Fibroblast of lung (primary cell): ENCODE measurements at places on chromosomes 3 and 15.

- DNase-seq, result peak; percentile 82
Observed at GRCh38 chr15:56805466-56806147, 72.3 kb upstream of the ZNF280D start.

DNA sequence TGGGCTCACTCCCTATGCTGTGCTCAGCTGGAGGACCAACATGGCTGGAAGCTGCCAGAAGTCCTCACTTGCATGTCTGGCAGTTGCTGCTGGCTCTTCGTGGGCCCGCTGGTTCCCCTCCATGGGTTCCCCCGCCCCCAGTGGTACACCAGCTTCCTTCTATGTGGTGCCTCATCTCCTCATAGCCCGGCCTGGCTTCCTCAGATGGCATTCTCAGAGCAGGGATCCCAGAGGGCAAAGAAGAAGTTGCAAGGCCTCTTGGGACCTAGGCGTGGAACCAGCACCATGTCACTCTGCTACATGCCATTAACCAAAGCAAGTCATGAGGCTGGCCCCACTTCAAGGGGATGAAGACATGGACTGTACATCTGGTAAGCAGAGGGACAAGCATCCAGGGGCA is 2.9 kb upstream of the CFAP92 start:
- DNase-seq, result no peak

- peak; percentile 70 for DNase-seq
Observed at GRCh38 chr3:14410503-14411165, 8.2 kb downstream of the SLC6A6 start.

DNA sequence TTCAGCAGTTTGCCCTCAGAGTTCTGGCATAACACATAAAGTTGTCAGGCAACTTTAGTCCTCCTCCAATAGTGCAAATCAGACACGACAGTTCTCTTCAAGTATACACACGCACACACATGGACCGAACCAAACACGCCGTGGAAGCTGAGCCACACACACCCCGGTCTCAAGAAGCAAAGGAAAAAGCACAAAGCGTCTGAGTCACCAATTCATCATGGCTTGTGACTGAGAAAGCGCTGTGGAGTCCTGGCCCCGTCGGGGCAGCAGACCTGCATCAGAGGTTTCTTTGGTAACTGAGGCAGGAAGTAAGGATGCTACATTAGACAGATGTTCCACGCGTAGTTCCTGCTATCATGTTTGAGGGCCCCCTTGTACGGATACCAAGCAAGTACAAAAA is 85.7 kb downstream of the VGLL4 start:
- DNase-seq, result peak; percentile 92

GRCh38 chr3:107412376-107412775 is 35.1 kb downstream of the CCDC54 start:
- DNase-seq, result no peak

- DNase-seq, result no peak
Observed at GRCh38 chr15:90219421-90220141, 14.2 kb downstream of the CIB1 start.

DNA sequence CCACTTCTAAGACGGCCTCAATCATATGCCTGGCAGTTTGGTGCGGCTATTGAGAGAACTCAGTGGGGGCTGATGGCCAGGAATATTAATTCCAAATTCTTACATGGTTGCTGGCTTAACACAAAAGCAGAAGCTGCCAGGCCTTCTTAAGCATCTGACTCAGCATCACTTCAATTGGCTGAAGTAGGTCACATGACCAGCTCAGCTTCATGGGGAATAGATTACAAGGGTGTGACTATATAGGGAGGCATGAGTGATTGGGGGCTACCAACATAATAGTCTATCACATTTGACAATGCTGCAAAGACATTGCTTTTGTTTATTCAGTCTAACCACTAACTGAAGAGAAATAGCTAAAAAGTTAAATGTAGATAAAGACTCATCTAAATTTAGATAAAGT is 101.6 kb upstream of the ANKRD28 start:
- DNase-seq, result peak; percentile 69

- DNase-seq, result no peak
Observed at GRCh38 chr3:121747976-121748375, 1.6 kb downstream of the GOLGB1 start.

DNA sequence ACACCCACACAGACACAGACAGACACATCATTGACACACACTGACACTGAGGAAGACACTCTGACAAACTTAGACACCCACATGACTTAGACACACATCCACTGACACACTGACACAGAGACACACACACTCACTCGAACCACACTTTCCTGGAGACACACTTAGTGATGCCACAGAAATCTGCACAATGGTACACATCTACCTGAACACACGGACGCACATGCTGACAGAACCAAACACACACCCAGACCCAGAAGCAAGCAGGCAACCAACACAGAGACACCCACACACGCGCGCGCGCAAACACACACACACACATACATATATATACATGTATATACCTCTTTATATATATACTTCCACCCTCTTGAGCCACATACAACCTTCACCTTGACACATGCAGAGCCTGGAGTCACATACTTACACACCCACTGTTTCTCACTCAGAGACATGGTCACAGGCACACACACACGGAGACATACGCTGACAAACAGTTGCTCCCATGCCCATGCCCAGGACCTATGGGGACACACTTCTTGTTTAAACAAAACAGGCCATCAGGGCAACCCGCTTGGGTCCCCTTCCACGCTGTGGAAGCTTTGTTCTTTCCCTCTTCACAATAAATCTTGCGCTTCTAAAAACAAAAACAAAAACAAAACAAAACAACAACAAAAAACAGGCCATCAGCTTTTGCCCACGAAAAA is 913 bp upstream of the SCN5A start:
- DNase-seq, result no peak

GRCh38 chr3:48548729-48549705 is 7.6 kb downstream of the PFKFB4 start:
- DNase-seq, result peak; percentile 79
